ENCODE measurements at places on chromosomes 16 and 17.

DNA sequence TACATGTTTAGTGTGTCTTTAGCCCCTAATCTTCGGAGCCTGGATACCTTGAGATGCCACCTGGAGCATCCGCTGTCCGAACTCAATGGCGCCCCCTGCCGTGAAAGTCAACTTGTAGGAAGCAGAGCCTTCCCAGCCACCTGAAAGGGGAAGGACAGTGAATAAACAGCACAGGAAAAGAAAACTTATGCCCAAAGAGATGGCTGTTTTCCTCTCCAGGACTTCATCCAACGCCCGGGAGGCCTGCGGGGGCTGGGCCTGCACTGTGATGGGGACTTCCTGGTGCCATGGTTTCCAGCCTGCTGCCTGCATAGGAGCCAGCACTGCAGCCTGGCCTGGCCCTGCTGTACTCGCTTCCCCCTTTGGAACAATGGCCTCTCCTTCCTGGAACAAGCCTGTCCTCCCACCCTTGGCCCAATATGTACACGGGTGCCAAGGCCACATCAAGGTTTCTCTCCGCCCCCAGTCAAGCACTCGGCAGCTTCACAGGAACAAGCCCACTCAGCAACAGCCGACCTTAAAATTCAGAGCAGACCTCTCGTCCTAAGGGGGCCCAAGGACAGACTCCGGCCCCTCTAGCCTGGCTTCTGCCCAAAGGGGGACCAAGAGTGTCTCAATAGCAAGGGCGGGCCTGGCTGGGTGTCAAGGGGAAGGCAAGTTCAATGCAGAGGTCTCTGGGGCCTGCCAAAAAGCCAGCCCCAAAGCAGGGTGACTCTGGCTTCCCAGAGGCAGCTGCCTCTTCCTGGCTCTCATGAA lies 4.5 kb upstream of the UNC13D start:
- DNase-seq, result peak; percentile 57

DNA sequence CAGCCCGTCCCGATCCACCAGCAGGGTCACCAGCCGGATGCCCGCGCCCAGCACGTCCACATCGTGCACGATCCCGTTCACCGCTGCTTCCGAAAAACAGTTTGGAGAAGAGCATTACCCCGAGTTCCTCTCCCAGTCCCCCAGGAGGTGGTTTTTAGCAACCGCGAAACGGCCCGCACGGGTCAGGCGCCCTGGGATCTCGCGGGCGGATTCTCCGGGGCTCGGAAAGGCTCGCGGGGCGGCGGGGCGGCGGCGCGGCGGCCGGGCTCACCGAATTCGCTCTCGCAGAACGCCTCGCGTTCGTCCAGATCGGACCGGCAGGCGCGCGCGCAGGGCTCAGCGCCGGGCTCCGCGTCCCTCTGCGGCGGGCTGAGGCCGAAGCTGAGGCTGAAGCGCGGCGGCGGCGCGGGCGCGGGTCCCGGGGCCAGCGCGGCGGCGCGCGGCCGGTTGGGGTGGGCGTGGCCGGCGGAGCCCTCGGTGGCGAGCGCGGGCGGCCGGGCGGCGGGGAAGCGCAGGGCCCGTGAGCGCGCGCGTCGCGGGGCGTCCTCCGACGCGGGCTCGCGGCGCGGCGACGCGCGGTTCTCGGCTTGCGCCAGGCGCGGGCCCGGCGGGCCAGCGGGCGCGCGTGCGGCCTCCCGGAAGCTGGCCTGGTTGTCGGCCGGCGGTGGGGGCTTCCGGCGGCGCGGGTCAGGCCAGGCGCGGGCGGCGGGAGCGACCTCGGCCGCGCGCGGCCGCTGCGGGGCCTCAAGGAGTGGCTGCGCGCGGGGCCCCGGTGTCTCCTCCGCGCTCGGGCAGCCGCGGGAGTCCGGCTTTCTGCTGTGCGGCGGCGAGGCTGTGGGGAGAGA lies 2.9 kb downstream of the C17orf58 start:
- no peak for DNase-seq

DNA sequence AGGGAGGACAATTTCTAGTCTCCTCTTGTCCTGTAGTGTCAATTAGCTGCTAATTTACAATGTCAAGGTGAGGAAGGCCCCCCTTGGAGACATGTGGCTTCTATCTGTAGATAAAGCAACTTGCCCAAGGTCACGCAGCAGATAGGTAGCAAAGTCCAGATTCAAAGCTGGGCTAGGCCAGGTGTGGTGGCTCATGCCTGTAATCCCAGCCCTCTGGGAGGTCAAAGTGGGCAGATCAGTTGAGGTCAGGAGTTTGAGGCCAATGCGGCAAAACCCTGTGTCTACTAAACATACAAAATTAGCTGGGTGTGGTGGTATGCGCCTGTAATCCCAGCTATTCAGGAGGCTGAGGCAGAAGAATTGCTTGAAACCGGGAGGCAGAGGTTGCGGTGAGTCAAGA lies 11.1 kb downstream of the TRPV3 start:
- DNase-seq, result no peak

GRCh38 chr17:16440901-16441629 lies 25.7 kb downstream of the TRPV2 start:
- no peak for DNase-seq

GRCh38 chr16:77599793-77600415 lies 122.4 kb upstream of the NUDT7 start:
- no peak for DNase-seq

- no peak for DNase-seq
Measured at GRCh38 chr17:80827646-80828643, 163.7 kb upstream of the CHMP6 start.

DNA sequence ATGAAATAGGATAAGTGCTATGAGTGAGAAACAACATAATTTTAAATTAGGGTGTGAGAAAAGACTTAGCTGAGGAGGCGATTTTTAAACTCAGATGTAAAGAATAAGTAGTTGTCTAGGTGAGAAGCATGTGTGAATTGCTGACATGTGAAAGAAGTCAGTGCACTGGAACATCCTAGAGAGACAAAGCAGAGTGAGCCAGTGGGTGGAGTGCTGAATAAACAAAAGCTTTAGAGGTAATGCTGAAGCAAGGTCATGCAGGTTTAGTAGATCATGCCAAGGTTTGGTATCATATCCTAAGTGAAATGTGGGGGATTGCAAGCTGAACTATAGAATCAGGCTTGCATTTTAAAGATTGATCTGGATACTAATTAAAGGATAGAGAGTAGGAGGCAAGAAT lies 89.4 kb downstream of the KIF2B start:
- DNase-seq, result no peak

- no peak for DNase-seq
Measured at GRCh38 chr17:62611292-62611691, 16.2 kb upstream of the MRC2 start.

DNA sequence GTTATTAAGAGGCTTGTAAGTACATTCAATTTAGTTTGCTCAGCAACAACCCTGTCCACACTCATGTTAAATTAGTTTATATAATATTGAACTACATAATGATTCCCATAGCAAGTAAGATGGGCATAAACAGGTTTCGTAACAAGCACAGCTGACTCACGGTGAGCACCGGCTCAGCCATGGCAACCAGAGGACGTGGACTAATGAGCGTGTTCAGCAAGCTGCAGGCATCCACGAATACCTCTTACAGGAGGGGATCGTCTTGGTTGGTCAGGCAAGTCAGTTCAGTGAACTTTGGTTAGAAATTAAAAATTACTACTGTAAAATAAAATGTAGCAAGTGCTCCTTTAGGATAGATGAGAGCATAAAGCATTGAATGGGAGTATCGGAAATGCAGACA lies 58.4 kb downstream of the ELAC2 start:
- DNase-seq, result no peak

DNA sequence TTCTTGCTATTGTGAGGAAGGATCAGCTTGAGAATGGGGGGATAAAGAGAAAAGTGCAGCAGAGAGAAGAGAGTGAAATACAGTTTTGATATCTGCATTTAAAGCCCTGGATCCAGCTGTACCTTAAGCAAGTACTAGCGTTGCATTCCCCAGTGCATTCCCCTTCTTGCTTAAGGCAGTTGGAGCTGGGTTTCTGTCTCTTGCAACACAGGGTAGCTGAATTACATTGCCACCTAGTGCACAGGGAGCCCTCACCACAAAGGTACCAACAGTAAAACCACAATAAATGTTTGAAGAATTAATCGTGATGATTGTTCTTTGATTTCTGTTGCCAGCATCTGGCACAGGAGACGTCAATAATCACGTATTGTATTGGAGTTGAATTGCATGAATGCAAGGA lies 588.7 kb downstream of the RBFOX1 start:
- no peak for DNase-seq

DNA sequence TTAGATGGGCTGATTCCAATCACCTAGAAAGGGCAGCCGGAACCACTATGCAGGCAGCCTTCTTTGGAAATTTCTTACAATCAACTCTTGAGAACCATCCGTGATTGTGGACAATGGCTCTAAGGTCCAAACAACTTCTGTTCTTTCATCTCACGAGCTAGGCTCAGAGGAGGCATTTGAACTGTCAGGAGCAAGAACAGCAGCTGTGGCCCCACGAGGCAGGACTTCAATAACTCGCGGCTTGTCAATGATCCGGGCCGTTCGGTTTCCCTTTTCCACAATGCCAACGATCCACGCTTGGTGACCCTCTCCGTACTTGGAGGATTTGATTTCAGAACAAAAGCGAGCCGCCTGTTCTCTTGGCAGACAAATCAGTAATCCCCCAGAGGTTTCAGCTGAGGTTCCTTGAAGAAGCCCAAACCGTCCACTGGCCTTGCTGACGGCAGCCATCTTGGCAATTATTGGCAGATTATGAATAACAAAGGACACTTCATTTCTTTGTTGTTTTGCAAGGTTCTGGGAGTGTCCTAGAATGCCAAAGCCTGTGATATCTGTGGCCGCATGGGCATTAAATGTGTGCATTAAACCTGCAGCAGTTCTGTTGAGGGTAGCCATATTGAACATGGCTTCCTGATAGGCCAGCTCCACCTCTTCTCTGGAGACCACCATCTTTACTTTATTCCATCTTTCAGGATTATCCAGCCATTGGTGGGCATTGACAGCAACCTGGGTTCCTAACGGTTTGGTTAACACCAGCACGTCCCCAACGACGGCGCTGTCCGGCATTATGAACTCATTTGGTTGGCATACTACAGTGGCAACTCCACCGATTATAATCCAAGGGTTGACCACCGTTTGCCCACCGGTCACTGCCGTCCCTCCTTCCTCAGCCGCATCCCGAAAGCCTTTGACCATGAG lies 1.2 kb downstream of the SEPHS2 start:
- DNase-seq, result no peak

DNA sequence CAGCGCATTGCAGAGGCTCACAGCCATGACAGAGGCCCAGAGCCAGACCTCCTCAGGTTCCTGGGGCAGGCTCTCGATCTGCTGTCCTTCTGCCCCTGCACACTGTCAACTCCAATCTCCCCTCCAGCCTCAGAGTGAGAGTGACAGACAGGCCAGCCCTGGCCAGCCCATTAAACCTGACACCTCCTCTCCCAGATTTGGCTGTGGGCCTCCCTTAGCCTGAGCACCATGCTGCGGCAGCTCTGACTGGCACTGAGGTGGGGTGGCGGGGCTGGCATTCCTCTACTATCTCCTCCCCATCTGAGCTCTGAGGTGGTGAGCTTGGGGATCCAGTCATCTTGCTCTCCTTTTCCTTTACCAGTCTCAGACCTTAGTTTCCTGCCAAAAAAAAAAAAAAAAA lies 15.5 kb upstream of the C1QL1 start:
- DNase-seq, result no peak

All from stimulated activated CD8-positive, alpha-beta memory T cell treated with anti-CD3 and anti-CD28 coated beads, Interleukin-7, amount 100 ng/mL, for 4 hours (primary cell).